ENCODE measurements at places on chromosomes 13 and 19. TPM values are rescaled to one million over a fixed set of nuclear protein-coding genes. Genes with fewer than 3 reads are reported as not detected.
A peak's percentile ranks its signal among the peaks of the same experiment; 100 is the strongest.

The BRD4 gene
- 15.0 TPM for total RNA-seq

The LAIR2 gene
- total RNA-seq, result not detected

The PRRG2 gene
- total RNA-seq, result not detected

The RXFP2 gene
- total RNA-seq, result not detected

The CEACAM1 gene
- 2.4 TPM for total RNA-seq

The RASA3 gene
- 18.6 TPM for total RNA-seq

The SCN1B gene
- 7.4 TPM for total RNA-seq

- H3K4me1 ChIP-seq, result no peaks in the 10 kb centered on the region
- H3K27ac ChIP-seq, result no peak overlapping the region
- no peaks in the 10 kb centered on the region for H3K27me3 ChIP-seq
- no peaks in the 10 kb centered on the region for H3K36me3 ChIP-seq
- no peak for DNase-seq
- H3K4me3 ChIP-seq, result no peak overlapping the region
Measured at GRCh38 chr13:69641773-69642172, 465.9 kb upstream of the ATXN8OS start.

GRCh38 chr19:37007587-37008220 lies 70.5 kb upstream of the ZNF420 start:
- DNase-seq, result peak; percentile 70
- H3K27me3 ChIP-seq, result no peaks in the 10 kb centered on the region
- peak overlapping the region; percentile 48 for H3K4me3 ChIP-seq
- peaks cover 7% of the 10 kb centered on the region for H3K36me3 ChIP-seq
- H3K4me1 ChIP-seq, result no peaks in the 10 kb centered on the region
- H3K27ac ChIP-seq, result peak overlapping the region; percentile 42

GRCh38 chr13:46656786-46657185 lies 103.8 kb downstream of the LRCH1 start:
- no peaks in the 10 kb centered on the region for H3K27me3 ChIP-seq
- no peaks in the 10 kb centered on the region for H3K36me3 ChIP-seq
- H3K4me3 ChIP-seq, result no peak overlapping the region
- peak overlapping the region; percentile 79 for H3K27ac ChIP-seq
- DNase-seq, result no peak

DNA sequence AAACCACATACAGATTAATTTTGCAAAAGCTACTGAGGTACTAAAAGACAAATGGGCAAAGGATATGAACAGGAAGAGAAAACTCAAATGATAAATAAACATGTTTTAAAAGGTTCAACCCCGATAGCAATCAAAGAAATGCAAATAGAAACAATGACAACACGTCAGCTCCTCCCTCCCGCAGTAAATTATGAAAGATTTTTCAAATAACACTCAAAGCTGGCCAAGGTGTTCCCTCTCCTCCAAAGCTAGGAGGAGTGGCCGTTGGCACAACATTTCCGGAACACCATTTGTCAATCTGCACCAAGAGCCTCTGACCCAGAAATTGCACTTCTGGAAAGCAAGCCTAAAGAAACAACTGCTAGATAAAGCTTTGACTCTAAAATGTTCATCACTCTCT lies 28.3 kb downstream of the INSR start:
- H3K4me1 ChIP-seq, result no peaks in the 10 kb centered on the region
- peaks cover 7% of the 10 kb centered on the region for H3K36me3 ChIP-seq
- peak overlapping the region; percentile 72 for H3K27ac ChIP-seq
- no peak for DNase-seq
- no peak overlapping the region for H3K4me3 ChIP-seq

DNA sequence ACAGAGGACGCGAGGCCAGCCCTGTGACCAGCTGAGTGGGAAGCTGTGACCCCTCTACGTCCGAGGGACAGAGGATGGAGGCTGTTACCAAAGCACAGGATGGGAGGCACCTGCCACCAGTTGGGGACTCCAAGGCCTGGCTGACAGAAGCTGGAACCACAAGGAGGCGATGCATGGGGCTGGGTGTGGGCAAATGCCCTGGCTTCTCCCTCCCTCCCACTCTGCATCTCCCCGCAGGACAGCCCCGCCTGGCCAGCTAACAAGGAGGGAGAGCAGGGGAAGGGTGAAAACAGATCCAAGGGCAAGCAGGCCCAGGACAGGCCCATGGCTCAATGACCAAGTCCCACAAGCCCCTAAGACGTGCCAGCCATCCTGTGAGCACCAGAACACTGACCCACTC lies 28.6 kb downstream of the AKT2 start:
- peaks cover 39% of the 10 kb centered on the region for H3K36me3 ChIP-seq
- no peaks in the 10 kb centered on the region for H3K27me3 ChIP-seq
- no peak for DNase-seq
- H3K27ac ChIP-seq, result no peak overlapping the region
- no peak overlapping the region for H3K4me3 ChIP-seq
- no peaks in the 10 kb centered on the region for H3K4me1 ChIP-seq

GRCh38 chr13:111171629-111172028 lies 56.5 kb downstream of the ARHGEF7 start:
- no peaks in the 10 kb centered on the region for H3K27me3 ChIP-seq
- no peak for DNase-seq

DNA sequence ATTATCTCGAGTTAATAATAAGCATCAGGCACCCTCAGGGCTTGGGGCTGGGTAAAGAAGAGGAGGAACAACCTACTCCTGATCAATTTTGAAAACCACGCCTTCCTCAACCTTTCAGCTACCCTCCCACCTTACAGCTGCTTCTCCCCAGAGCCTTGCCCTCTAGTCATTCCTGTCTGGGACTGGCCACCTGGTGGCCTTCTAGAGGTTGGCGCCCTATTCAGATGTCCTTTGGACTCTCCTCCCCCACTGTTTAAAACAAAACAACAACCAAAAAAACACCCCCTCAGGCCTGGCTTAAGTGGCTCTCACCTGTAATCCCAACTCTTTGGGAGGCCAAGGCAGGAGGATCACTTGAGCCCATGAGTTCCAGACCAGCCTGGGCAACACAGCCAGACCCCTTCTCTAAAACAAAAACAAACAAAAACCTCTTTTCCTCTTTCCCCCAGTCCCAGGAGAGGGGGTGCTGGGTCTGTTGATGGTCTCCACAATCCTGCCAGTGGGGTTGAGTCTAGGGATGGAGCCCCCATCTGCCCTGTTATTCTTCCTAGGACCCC lies 62.3 kb downstream of the CCDC70 start:
- no peaks in the 10 kb centered on the region for H3K4me1 ChIP-seq
- no peaks in the 10 kb centered on the region for H3K27me3 ChIP-seq
- H3K27ac ChIP-seq, result no peak overlapping the region
- H3K4me3 ChIP-seq, result no peak overlapping the region

DNA sequence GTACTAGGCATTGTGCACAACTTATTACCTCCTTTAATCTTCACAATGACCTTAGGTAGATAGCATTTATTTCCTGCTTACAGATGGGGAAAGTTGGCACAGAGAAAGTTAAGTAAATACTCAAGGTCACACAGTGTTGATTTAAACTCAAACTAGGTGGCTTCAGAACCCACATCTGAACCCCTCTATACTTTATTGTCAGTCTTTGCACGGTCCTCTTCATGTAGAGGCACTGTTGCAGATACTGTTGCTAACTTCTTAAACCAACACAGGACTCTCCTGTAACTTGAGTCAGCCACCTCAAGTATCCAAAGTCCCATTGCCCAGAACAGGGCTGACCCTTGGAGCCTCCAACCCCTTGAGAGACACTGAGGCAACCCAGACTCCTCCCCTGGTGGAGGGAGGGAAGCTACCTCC lies 48.8 kb downstream of the FRY start:
- peaks cover 10% of the 10 kb centered on the region for H3K4me1 ChIP-seq
- H3K27me3 ChIP-seq, result no peaks in the 10 kb centered on the region
- DNase-seq, result no peak
- no peak overlapping the region for H3K27ac ChIP-seq
- H3K4me3 ChIP-seq, result no peak overlapping the region

DNA sequence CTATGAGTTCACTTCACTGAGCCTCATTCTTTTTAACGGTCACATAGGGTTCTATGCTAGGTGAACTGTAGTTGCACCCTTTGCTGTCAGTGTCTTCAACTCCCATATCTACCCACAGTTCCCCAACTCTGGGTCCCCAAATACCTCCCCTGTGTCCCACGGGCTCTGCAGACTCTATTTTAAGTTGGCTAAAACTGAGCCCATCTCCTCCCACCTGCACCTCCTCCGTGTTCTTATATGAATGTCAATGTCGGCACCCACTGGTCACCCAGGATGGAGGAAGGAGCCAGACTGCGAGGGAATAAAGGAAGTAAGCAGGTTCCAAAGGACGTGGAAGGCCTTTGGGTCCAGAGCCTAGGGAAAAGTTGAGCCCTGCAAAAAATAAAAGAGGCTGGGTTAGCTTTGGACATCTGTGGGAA lies 802 bp upstream of the PIN1 start:
- H3K4me3 ChIP-seq, result peak overlapping the region; percentile 99
- peaks cover 8% of the 10 kb centered on the region for H3K36me3 ChIP-seq
- H3K27me3 ChIP-seq, result no peaks in the 10 kb centered on the region

- peaks cover 92% of the 10 kb centered on the region for H3K4me1 ChIP-seq
- no peak overlapping the region for H3K4me3 ChIP-seq
- DNase-seq, result no peak
Measured at GRCh38 chr19:34178274-34178610, 5.9 kb downstream of the LSM14A start.

- no peaks in the 10 kb centered on the region for H3K27me3 ChIP-seq
- H3K4me1 ChIP-seq, result no peaks in the 10 kb centered on the region
- peak; percentile 70 for DNase-seq
- H3K4me3 ChIP-seq, result peak overlapping the region; percentile 95
- no peaks in the 10 kb centered on the region for H3K36me3 ChIP-seq
Measured at GRCh38 chr13:49791711-49792549, 552 bp downstream of the KPNA3 start.

All from sigmoid colon (tissue), 7 donors.